Stimulated activated CD4-positive, alpha-beta T cell treated with anti-CD3 and anti-CD28 coated beads, TNF-alpha, amount 100 ng/mL, for 1 hour (primary cell): ENCODE measurements at places on chromosomes 7 and 10.

DNA sequence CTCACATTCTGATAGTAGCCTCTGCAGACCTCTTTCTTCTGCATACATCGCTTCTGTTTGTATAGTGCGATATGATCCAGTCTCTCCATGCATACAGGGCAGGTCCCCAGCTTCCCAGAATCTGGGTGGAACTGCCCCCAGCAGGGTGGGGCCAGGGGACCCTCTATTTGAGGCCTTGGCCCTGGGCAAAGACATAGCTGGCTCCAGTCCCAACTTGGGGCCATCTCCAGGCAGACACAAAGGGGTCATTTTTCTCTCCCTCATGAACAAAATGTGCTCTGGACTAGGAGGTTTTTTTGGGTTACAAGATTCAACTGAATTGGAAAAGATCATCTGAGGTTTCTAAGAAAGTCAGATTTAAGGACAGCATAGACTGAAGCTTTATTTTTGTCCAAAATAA, 21.1 kb upstream of the HSPA12A start:
- DNase-seq, result no peak

DNA sequence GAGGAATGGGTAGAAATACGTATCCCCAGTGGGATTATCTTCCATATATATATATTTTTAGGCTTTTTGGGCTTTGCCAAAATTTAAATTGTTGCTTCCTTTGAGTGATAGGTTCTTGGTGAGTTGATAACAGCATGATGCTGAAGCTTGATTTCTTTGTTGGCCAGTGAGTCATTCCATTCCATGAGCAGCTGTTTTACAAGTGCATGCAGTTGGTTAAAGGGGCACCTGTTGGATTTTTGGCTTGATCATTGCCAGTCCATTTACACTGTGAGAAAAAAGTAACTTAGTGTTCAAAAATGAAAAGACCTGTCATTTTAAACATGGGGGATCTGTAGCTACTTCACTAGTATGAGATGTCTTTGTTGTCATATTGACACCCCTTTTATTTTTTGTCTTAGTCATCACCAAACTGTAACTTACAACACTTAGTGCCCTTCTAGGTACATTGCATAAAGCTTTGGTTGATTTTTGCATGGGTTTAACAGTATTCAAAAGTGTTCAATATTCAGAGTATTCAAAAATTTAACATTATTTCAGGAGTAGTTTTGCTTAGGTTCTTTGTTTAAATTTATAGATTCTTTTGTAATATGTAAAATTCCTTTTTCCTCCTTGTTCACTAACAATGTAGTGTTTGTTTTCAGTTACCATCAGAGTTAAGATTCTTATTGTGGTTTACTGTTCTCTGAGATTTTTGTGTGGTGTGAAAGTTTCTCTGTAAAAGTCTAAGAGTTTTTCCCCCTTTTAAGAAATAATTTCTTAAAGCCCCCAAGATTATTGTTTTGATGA, 8.8 kb downstream of the AKAP9 start:
- DNase-seq, result no peak

GRCh38 chr7:12137283-12137682, 73.8 kb upstream of the TMEM106B start:
- DNase-seq, result no peak

- no peak for DNase-seq
These were observed 179.4 kb upstream of the PRSS1 start for GRCh38 chr7:142569851-142570250.

GRCh38 chr10:76548716-76549115, 1088.9 kb downstream of the KCNMA1 start:
- no peak for DNase-seq

DNA sequence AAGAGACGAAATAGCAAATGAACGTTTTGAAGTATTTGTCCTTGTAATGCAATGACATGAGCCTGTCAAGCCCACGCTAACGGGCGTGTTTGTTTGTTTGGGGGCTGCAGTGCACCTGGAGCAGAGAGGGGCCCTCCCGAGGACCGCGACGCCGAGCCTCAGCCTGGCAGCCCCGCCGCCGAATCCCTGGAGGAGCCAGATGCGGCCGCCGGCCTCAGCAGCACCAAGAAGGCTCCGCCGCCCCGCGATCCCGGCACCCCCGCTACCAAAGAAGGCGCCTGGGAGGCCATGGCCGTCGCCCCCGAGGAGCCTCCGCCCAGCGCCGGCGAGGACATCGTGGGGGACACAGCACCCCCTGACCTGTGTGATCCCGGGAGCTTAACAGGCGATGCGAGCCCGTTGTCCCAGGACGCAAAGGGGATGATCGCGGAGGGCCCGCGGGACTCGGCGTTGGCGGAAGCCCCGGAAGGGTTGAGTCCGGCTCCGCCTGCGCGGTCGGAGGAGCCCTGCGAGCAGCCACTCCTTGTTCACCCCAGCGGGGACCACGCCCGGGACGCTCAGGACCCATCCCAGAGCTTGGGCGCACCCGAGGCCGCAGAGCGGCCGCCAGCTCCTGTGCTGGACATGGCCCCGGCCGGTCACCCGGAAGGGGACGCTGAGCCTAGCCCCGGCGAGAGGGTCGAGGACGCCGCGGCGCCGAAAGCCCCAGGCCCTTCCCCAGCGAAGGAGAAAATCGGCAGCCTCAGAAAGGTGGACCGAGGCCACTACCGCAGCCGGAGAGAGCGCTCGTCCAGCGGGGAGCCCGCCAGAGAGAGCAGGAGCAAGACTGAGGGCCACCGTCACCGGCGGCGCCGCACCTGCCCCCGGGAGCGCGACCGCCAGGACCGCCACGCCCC, 118.5 kb downstream of the CYTH3 start:
- no peak for DNase-seq

- no peak for DNase-seq
These were observed 9.0 kb downstream of the EPHB4 start for GRCh38 chr7:100818366-100818765.
